ENCODE measurements at places on chromosomes 5 and 9.

DNA sequence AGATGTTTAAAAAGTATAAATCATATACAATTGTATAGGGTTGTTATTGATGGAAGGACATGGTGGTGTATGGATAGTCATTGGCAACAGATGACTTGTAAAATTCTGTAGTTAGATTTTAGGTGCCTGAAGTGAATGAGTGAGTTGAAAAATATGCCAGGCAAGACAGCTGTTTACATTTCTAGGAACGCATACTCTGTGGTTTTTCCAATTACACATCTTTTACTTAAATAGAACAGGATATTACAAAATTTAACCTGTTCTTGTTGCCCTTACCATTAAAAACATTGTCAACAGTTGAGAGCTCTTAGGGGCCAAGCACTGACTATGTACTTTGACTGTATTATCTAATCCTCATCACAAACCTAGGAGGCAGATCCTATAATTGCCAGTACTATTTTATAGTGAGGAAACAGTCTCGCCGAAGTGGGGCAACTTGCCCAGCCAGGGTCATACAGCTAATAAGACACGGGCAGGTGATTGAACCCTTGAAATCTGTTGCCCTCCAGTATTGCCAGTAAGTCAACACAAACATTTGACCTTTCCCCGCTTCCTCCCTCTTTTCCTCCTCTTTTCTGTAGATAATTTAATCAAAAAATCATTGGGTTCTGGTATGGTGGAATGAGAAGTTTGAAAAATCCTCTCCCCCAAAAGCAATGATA lies 88.6 kb downstream of the MACROH2A1 start:
- no peak for DNase-seq

DNA sequence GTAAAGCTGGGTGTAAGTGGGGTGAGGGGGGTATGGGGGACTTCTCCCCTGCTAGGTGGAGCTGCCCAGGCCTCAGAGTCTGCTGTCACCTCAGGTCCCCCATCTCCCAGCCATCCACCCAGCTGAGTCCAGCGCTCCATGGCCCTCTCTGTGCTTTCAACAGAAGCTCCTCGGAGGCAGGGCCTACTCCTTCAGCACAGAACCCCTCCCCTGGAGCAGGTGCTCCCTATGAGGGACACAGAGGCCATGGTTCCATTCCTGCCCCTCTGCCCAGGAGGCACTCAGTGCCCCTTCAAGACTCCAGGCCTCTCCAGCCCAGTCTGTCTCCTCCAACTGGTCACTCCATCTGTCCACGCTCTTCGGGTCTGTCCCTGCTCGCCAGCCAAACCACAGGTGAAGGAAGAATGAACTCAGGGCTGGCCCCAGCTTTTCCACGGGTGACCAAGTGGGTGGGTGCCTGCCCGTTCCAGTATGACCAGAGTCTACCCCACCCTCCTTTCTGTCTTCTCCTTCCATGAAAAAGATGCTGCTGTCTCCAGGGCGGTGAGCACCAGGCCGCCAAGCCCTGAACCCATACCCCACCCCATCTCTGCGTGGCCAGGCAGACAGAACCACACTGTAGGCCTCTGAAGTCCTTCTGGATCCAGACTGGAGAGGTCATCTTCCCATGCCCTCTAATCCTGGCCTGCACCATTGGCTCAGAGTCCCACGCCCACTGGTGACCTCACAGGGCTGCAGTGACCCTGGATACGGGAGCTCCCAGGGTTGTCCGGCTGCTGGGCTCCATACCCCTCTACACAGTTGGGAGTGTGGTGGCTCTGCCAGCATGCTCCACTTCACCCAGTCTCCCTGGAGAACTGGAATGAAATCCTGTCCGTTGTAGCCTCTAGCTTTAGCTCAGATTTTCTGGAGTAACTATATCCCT lies 11.9 kb downstream of the GBGT1 start:
- no peak for DNase-seq

- peak; percentile 53 for DNase-seq
Measured at GRCh38 chr9:124216474-124217176, 41.1 kb upstream of the NEK6 start.

DNA sequence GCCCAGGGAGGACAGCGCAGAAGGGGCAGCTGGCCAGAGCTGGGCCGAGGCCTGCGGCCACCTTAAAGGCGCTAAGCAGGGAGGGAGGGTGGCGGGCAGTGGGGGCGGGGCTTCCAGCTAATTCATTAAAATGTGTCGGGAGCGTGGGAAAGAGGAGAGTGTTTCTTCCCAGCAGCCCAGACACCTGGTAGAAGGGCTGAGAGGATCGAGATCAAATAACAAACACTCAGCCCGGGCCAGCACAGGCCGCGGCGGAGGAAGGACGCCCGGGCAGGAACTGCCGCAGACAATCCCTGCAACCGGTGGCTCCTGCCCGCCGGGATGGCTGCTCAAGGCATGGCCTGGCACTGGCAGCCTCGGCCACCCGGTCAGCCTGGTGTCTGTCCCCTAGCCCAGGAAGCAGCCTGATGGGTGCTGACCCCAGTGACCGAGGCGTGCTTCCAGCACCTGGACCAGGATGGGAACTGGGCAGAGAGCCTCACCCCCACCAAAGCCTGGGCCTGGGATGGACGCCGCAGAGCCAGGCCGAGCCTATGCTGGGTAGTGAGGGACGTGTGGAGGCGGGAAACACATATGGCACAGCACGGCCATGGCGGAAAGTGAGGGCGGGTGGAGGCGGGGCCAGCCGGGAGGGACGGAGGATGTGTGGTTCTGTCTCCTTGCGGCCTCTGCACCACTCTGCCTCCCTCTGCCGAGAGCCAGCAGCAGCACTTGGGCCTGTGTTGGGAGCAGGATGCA lies 3.2 kb upstream of the NRARP start:
- peak; percentile 44 for DNase-seq

GRCh38 chr5:56358703-56359681 lies 125.9 kb upstream of the ANKRD55 start:
- no peak for DNase-seq
